ENCODE measurements at places on chromosomes 7 and 10.

- DNase-seq: peak; percentile 78
These were observed 288.9 kb downstream of the BBS9 start for GRCh38 chr7:33418251-33418701.

GRCh38 chr10:101286248-101287046, 57.2 kb upstream of the LBX1 start:
- DNase-seq: no peak

GRCh38 chr10:10782603-10783002, 235.1 kb upstream of the CELF2 start:
- DNase-seq: no peak

- DNase-seq: no peak
These were observed 138.4 kb upstream of the IGFBP3 start for GRCh38 chr7:46059308-46060020.

DNA sequence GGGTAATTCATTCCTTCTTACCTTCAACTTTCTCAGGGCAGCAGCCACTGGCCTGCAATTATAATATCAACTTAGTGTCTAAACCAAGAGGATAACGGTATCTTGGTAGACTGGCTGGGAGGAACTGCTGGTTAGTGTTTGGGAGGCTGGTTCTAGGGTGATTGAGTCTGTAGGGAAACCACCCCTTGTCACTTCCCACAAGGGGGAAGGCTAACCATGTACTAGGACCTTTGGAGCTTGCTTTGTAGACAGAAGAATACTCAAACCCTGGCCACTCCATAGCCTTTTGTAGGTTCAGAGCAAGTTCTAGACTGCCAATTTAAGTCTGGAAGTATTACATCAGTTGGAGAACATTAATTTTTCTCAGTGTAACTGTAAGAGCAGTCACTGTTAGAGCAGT, 51.3 kb downstream of the NHLRC2 start:
- no peak for DNase-seq

GRCh38 chr7:132291481-132291880, 284.8 kb downstream of the PLXNA4 start:
- DNase-seq: no peak
